ENCODE measurements at places on chromosomes 16 and 17. TPM values are rescaled to one million over a fixed set of nuclear protein-coding genes. Genes with fewer than 3 reads are reported as not detected.

CCL17 gene
- total RNA-seq: not detected

SECTM1 gene
- total RNA-seq: 1.8 TPM

NTN1 gene
- 2.1 TPM for total RNA-seq

SMIM36 gene
- not detected for total RNA-seq

GRCh38 chr16:61945511-61945910 is 90.7 kb downstream of the CDH8 start:
- H3K27ac ChIP-seq: no peak overlapping the region
- no peaks in the 10 kb centered on the region for H3K4me1 ChIP-seq
- H3K36me3 ChIP-seq: no peaks in the 10 kb centered on the region
- H3K27me3 ChIP-seq: no peaks in the 10 kb centered on the region

DNA sequence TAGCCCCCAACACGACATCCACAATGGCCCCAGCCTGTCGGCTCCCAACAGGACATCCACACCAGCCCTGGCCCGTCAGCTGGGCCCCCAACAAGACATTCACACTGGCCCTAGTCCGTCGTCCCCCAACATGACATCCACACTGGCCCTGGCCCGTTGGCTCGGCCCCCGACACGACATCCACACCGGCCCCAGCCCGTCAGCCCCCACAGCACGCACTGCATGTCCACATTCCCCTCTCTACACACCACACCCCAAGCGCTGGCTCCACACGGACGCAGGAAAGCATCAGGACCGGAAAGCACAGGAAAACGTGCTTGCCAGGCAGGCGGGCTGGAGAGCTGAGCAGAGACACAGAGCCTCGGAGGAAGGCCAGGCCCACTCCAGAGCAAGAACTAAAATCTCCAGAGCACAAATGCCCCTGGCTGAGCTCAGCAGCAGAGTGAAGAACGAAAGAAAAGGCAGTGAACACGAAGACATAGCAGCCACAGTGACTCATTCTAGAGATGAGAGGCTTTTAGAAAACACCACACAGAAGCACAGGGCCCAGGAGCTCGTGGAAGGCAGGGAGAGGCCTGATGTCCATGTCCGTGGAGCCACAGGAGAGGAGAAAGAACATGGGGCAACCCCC is 50.6 kb downstream of the LMF1 start:
- peak overlapping the region; percentile 10 for H3K27ac ChIP-seq
- no peak overlapping the region for H3K4me3 ChIP-seq
- no peaks in the 10 kb centered on the region for H3K36me3 ChIP-seq
- H3K4me1 ChIP-seq: no peaks in the 10 kb centered on the region
- no peaks in the 10 kb centered on the region for H3K27me3 ChIP-seq

- DNase-seq: no peak
- H3K27me3 ChIP-seq: no peaks in the 10 kb centered on the region
- H3K27ac ChIP-seq: no peak overlapping the region
- no peaks in the 10 kb centered on the region for H3K36me3 ChIP-seq
These were observed 462.0 kb downstream of the HS3ST3B1 start for GRCh38 chr17:14762736-14763479.

- H3K27ac ChIP-seq: peak overlapping the region; percentile 36
- H3K27me3 ChIP-seq: no peaks in the 10 kb centered on the region
- H3K36me3 ChIP-seq: no peaks in the 10 kb centered on the region
These were observed 17.8 kb upstream of the TMEM219 start for GRCh38 chr16:29943846-29944799.

DNA sequence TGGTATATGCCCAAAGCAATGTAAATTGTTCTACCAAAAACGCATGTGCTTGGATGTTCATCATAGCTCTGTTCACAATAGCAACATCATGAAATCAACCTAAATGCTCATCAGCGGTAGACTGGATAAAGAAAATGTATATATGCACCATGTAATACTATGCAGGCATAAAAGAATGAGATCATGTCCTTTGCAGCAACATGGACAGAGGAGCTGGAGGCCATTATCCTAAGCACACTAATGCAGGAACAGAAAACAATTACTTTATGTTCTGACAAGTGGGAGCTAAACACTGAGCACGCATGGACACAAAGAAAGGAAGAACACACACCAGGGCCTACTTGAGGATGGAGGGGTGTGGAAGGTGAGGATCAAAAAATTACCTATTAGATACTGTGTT is 33.7 kb downstream of the TANC2 start:
- DNase-seq: no peak
- H3K27ac ChIP-seq: no peak overlapping the region
- no peaks in the 10 kb centered on the region for H3K36me3 ChIP-seq
- H3K27me3 ChIP-seq: no peaks in the 10 kb centered on the region

DNA sequence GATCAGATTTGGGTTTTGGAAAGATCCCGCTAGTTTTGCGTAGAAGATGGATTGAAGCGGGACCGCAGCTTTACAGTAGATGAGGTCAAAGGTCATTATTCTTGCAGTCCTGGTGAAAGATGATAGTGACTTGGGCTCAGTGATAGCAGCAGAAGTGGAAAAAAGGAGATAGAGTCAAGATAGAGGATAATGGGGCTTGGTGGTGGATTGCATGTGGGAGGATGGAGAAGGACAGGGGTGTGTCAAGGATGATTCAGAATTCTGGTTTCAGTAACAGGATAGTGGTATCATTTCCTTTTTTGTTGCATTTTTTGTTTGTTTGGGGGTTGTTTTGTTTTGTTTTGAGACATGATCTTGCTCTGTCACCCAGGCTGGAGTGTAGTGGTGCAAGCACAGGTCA is 28.7 kb downstream of the CHD9NB start:
- H3K4me1 ChIP-seq: no peaks in the 10 kb centered on the region
- no peak for DNase-seq
- H3K27me3 ChIP-seq: no peaks in the 10 kb centered on the region
- no peak overlapping the region for H3K4me3 ChIP-seq

DNA sequence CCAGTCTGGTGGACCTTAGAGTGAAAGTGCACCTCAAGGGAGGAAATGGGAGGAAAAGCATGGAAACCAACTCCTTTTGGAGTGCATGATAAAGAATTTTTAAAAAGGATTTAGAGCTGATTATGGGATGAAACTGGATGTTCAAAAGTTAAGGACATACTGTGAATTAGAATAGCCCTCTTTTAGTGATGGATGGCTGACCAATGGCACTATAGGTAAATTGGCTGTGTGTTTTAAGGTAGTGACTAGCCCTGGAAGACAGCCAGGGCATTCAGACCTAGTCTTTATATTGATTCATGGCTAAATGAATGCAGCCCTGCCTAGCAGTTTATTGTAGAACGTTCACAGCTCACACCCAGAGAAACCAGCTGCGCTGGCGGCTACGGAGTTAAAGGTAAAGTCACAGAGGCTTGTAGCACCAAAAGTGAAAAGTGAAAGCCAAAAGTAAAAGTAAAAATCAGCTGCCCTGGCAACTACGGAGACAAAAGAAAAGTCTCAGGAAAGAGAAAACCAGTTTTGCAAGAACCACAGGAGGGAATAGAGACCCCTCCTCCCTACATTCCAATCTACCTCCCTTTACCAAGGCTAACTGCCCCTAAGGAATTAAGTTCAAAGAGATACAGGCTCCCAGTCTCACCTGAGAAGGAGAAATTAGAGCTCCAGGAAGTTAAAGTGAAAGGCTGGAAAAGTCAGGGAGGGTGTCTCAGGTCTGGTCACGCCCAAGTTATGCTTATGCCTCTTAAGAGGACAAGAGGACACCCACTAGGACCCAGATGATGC is 21.8 kb downstream of the ACSM1 start:
- no peaks in the 10 kb centered on the region for H3K4me1 ChIP-seq
- DNase-seq: no peak
- no peaks in the 10 kb centered on the region for H3K27me3 ChIP-seq
- H3K4me3 ChIP-seq: peak overlapping the region; percentile 49

DNA sequence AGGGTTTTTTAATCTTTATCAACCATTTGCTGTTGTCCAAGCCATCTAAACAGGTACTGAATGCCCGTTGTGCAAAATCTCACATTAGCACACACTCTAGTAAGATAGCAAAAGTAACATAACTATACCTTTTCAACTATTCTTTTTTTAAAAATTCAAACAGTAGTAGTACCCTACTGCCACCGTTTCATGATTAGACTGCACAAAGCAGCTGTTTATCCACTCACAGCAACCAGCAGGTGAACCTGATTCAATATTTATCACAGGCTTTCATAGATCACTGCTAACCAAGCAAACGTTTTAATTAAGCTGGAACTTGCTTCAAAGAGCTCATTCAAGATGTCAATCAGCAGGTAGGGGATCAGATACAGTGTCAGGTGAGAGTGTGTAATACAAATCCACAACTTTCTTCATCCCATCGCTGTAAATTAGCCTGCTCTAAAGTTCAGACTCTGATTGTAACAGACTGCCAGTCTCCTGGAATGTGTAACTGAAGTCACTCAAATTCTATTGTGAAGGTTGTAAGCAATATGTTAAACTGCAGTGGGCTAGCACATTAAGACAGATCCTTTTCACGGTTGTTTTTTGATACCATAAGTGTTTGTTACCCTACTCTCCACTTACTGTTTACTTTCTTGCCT is 47.3 kb downstream of the BRIP1 start:
- no peaks in the 10 kb centered on the region for H3K36me3 ChIP-seq
- H3K4me1 ChIP-seq: no peaks in the 10 kb centered on the region
- H3K27me3 ChIP-seq: no peaks in the 10 kb centered on the region

GRCh38 chr16:25108054-25108453 is 3.5 kb upstream of the LCMT1 start:
- H3K4me1 ChIP-seq: peaks cover 38% of the 10 kb centered on the region
- H3K36me3 ChIP-seq: no peaks in the 10 kb centered on the region
- H3K27ac ChIP-seq: peak overlapping the region; percentile 96
- no peak for DNase-seq
- H3K27me3 ChIP-seq: no peaks in the 10 kb centered on the region

DNA sequence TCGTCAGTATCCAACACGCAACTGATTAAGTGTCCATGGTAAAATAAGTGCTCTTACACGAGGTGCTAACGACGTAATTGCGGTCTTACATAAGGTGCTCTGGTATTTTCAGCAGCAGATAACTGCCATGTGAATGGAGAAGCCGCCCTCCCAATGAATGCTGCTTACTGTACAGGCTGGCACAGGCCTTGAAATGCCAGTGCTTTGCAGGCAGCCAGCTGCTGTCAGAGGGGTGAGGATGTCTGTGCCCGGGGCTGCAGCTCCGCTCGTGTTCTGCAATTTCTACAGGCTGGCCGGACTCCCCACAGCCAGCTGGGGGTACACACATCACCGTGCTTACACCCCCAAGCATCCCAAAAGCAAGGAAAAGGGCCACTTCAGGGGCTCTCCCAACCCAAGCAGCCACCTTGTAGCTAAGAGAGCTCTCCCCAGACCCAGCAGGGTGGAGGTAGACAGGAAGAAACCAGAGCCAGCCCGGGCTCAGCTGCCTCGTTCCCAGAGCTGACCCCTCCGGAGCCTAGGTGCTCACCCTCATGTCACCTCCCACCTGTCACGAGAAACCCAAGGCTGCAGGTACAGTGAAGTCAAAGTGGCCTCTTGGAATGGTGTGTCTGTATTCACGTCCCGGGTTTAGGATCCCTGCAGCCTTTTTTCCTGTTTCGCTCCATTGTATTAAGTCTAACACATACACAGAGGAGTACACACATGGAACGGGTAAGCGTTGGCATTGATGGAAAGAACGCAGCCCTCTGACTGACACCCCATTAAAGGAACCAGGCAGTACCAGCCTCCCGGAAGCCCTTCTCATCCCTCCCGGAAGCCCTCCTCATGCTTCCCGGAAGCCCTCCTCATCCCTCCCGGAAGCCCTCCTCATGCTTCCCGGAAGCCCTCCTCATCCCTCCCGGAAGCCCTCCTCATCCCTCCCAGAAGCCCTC is 27.2 kb upstream of the RPH3AL start:
- H3K4me1 ChIP-seq: no peaks in the 10 kb centered on the region
- DNase-seq: no peak
- no peak overlapping the region for H3K4me3 ChIP-seq
- H3K27me3 ChIP-seq: peaks cover 28% of the 10 kb centered on the region
- H3K36me3 ChIP-seq: no peaks in the 10 kb centered on the region
- no peak overlapping the region for H3K27ac ChIP-seq

GRCh38 chr16:55500530-55501011 is 8.3 kb upstream of the LPCAT2 start:
- H3K36me3 ChIP-seq: no peaks in the 10 kb centered on the region
- no peak overlapping the region for H3K4me3 ChIP-seq
- peaks cover 15% of the 10 kb centered on the region for H3K4me1 ChIP-seq
- no peak for DNase-seq
- no peak overlapping the region for H3K27ac ChIP-seq

DNA sequence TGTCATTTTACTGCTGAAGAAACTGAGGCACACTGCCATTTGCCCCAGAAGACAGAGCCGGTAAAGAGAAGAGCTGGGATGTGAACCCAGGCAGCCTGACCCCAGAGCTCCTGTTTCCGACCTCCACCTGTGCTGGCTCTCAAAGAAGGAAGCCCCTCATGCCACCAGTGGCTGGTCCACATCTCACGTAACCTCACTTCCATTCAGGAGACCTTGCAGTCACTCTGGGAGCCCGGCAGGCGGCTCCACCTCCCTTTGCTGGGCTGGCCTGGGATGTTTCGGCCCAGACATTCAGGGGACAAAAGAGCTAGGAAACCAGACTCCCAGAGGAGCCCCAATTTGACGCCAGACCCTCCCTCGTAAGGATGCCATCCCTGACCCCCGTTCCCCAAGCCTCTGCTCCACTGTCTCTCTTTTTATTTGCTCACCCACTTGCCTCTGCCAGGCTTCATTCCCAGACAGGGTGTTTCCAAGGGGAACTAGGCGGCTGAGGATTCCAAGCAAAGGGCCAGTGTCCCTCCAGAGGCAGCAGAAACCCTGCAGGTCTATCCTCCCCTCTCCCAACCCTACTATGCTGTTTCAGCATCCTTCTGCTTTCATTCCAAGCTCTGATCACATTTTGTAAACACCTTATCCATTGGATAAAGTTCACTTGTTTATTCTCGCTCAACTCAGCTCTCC is 2.8 kb downstream of the TAF1C start:
- no peak for DNase-seq
- no peak overlapping the region for H3K4me3 ChIP-seq
- H3K27ac ChIP-seq: no peak overlapping the region
- H3K4me1 ChIP-seq: peaks cover 11% of the 10 kb centered on the region
- H3K27me3 ChIP-seq: no peaks in the 10 kb centered on the region
- peaks cover 55% of the 10 kb centered on the region for H3K36me3 ChIP-seq

DNA sequence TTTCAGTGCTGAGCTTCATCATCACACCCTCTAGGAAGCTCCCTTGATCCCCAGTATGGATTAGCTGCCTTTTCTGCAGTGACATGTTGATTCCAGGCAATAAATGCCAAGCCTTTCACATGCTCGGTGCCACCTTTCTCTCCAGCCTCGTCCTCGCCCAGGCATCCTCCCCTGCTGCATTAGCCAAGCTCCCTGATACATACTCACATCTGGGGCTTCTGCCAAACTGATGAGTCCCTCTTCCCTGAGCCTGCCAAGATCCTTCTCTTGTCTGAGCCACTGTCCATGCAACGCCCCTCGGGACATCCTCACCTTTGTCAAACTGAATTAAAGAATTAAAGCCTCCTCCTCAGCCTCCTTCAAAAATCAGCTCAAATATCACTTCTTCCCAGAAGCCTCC is 538.5 kb upstream of the CDH11 start:
- no peak for DNase-seq
- no peaks in the 10 kb centered on the region for H3K27me3 ChIP-seq
- H3K36me3 ChIP-seq: no peaks in the 10 kb centered on the region
- H3K4me1 ChIP-seq: no peaks in the 10 kb centered on the region
- H3K4me3 ChIP-seq: no peak overlapping the region

All from psoas muscle (tissue), 8 donors.